ENCODE measurements at places on chromosomes 5 and 9.

GRCh38 chr5:6705088-6705487 is 8.1 kb upstream of the TENT4A start:
- ATAC-seq = peak; percentile 69

DNA sequence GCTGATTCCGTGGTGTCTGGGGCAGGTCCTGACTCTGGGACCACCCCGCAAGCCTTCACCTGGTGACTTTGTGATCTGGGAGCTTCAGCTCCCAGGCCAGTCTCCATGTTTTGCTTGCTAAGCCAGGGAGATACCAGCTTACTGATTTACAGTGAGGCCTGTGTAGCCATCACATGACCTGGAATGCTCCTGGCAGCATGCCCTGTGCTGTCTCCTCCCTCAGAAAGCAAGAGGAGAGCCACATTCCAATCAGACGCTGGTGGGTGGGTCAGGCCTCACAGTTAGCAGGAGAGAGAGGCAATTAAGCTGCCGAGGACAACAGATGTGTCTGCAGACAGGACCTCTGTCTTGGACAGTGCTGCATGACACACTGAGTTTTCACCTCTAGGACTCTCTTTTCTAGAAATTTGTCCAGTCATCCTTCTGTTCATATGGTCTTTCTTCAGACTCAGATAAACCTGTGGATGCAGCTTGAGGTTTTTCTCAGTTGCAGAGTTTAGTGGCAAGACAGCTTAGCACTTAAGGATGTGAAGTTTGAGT is 24.4 kb upstream of the GRPEL2 start:
- ATAC-seq = no peak

GRCh38 chr5:31285025-31285424 is 91.5 kb downstream of the CDH6 start:
- no peak for ATAC-seq

DNA sequence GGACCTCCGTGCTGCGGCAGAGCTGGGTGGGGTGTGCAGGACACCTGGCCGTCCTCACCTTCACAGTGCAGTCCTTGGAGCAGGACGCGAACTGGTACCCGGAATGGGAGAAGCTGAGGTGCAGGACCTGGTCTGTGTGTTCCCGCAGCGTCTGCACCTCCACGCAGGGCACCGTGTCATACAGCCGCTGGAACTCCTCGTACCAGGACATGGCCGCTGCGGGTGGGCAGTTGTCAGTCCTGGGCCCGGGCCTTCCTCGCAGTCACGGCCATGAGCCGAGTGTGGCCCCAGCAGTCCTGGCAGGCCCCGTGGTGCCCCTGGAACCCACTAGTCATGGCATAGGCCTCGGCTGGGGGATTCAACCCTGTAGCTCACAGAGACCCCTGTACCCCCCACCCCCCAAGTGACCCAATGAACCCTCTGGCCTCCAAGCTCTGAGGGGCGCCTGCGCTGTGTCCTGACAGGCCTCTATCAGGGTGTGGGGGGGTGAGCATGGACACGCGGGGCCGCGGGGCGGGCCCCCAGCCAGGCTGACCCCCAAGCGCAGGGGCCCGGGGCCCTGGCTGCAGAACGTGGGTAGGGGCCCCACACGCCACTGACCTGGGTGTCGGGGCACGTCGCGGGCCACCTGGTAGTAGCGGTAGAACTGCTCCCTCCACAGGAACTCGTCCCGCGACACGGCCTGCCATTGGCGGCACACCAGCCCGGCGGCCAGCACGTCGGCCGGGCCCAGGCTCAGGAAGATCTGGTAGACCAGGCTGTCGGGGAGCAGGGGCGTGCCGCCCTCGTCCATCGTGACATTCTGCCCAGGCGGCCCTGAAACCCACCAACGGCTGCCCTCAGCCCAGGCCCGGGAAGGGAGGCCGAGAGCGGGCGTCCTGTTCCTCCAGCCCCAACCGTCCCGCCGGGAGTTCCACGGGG is 987 bp downstream of the FBXW5 start:
- peak; percentile 34 for ATAC-seq

DNA sequence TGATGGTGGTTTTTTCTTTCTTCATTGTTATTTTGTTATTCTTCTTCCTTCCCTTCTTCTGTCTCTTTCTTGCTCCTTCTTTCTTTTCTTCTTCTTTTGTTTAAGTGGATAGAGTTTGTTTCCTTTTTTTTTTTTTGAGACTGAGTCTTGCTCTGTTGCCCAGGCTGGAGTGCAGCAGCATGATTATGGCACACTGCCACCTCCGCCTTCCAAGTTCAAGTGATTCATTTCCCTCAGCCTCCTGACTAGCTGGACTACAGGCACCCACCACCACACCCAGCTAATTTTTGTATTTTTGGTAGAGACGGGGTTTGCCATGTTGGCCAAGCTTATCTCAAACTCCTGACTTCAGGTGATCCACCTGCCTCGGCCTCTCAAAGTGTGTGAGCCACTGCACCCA is 40.3 kb downstream of the JAK2 start:
- ATAC-seq = no peak

DNA sequence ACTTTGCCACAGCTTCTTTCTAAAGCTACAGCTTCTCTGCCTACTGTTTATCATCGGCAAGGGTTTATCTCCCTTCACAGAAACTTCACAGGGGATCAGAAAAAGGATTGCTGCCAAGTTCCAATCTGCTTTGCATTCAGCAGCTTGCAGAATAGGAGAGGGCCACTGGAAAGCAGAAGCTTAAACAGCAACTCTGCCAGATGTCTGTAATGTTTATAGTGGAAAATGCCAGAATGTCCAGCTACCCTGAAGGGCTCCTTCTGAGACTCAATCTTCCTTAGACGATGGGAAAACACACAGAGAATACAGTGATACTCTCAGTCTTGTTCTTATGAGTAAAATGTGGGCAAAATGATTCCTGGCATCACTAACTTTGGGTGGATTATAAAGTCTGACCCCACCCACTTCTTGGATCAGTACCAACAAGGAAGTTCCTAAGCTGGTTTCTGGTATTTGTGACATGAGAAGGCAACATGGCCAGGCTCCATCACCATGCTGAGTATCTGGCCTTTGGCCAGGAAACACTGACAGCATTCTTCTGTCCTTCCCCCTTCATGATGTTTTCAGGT is 19.0 kb downstream of the STOM start:
- ATAC-seq = no peak

- no peak for ATAC-seq
Observed at GRCh38 chr5:72623323-72623722, 116.1 kb upstream of the ZNF366 start.

- no peak for ATAC-seq
Observed at GRCh38 chr9:77954013-77954665, 77.5 kb downstream of the GNAQ start.

DNA sequence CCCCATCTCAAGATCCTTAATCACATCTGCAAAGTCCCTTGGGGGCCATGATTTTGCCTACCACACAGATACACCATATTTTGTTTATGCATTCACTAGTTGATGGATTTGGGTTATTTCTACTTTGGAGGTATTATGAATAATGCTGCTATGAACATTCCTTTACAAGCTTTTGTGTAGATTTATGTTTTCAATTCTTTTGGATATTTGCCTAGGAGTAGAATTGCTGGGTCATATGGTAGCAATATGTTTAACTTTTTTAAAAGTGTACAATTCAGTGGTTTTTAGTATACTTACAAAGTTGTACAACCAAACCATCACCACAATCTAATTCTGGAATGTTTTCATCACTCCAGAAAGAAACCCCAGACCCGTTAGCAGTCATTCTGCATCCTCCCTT is 7.8 kb upstream of the ANP32B start:
- ATAC-seq = no peak

GRCh38 chr5:180323160-180323559 is 30.0 kb downstream of the GFPT2 start:
- ATAC-seq = no peak

DNA sequence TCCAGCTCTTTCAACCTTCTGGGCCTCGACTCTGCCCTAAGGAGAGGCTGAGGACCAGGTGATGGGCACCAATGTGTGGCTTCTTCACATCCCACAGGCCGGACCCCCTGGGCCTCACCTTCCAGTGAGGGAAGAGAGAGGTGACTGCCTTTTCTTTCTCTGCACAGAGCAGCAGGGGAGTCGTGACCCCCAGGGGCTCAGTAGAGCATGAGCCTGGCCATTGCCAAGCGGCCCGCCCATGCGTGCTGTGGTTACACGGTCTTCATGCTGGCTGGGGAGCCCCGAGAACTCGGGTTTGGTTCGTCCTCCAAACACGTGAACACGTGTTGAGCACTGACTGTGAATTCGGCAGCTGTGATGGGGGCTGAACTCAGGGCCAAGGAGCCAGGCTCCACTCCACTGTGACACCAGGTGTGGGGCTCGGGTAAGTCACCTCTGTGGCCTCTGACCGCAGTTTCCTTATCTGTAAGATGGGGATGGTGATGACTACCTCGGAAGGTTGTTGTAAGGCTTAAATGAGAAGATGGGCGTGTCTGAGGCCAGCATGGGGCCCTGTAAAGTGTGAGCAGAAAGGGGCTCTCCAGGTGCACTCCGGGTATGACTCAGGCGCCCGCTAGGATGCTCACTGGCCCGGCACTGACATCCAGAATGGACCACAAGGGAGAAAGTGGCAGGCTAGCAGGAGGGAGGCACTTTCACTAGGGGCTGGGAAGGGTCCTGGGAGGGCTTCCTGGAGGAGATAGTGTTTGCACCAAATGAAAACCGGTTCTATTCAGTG is 13.4 kb upstream of the GRHPR start:
- peak; percentile 94 for ATAC-seq

- ATAC-seq = no peak
Observed at GRCh38 chr9:86614871-86615849, 260.9 kb upstream of the TUT7 start.

DNA sequence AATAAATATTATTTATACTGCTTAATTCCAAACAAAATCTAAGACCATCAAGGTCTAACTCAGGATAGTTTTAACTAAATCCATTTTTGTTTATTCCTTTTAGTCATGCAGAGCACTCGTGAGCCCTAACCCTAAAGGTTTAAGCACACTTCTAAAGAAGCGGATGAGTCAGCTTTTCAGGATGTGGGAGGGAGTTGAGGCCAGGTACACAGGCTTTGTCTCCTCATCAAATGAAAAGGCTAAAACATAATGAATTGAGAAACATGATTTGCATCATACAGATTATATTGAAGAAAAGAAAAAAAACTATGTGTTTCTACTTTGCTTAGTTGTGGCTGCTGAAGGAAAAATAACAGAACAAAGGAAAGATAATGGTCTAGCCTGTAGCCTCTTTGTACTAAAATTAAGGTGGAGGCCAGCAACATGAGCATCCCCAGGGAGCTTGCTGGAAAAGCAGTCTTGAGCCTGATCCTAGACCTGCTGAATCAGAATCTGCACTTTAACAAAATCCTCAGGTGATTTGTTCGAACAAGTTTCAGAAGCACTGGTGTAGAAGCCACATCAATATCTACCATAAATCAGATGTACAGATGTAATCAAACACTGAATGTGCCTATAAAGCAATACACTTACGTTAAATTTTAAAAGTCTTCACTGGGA is 21.1 kb upstream of the ISCA1 start:
- peak; percentile 100 for ATAC-seq

DNA sequence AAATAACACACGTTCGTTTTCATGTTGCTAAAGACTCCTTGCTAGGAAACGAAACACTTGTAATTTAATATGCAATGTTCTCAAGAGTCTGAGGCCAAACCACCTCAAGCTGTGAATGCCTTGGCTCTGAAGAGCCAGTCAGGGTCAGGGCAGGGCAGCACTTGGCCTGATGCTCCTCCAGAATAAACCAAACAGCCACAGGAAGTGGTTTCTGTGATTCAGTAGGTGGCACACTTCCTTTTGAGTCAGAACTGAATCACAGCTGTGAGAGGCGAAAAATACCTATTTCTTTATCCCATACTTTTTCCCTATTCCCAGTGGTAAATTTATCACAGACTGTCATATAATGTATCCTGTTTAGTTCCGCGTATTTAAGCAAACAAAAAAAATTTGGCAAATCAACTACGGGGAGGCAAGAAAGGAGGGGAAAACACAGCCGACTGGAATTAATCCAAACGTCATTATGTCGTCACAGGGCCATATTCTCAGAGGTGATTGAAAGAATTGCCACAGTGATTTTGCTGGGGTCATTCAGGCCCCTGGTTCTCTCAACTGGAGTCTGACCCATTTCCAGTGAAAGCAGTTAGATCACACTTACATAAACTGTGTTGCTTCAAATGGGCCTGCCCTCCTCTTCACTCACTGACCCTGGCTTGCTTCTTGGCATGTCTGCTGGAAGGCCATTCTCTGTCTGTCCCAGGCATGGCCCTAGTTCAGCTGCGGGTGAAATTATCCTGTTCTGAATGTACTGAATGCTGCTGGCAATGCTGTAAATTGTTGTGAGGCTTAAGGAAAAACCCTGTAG is 71.2 kb downstream of the ARRDC3 start:
- peak; percentile 79 for ATAC-seq

DNA sequence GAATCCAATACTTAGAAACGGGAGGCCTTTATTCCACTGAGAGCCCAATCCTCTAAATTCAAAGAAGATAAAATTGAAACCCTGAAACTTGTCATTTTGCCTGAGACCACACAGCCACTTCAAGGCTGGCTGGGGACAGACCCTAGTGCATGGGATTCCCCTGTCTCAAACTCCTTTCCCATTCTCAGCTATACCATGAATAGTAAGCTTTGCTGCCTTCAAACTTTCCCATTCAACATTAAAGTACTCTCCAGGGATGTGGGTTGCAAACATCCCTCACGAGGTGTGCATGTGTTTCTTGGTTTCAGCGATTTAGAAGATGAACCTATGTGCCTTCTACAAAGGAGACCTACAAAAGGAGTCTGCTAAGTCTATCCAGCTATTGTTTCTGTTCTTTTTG is 64.6 kb downstream of the GABRB2 start:
- no peak for ATAC-seq

DNA sequence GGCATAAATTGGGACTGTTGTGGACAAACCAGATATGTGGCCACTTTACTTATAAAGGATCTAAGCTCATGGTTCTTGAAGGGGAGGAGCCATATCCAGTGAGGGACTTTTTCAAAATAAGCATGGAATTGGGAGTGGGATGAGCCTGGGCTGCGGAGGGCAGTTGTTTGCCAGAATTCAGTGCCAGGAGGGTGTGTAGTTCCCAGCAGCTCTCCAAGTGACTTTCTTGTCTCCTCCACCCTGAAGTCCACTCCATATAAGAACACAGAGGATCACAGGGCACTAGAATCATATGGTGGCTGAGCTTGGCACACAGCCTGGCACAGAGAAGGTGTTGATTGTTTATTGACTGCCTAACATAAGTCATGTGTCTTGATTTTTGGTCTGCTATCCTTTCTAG is 121.1 kb downstream of the CAVIN4 start:
- ATAC-seq = no peak

DNA sequence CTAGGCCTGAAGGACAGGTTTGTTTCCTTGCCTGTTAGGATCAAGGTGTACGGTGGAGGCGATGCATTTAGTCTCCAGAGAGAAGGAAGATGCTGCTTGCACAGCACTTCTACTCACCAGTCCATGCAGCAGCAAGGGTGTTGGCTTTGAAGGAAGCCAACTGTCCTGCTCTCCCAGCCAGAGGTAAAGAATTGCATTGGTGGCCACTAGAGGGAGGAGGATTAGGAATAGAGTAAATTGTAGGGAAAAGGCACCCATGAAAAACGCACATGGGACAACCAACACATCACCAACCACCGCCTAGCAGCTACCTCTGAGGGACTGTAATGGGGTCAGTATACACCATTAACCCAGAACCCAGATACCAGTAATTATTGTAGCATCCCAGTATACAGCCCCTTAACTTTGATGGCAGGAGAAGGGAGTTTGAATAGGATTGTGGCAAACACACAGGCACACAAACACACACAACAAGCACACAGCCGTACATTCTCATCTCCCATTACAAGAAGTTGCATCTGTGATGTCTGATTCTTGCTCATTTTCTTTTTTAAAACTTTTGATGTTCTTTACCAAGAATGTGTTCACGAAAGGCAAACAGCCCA is 267.7 kb downstream of the ADAMTS6 start:
- ATAC-seq = no peak
